Bladder microvascular endothelial cell (primary cell): ENCODE measurements at places on chromosomes 6 and 20. TPM values are rescaled to one million over a fixed set of nuclear protein-coding genes. Genes with fewer than 3 reads are reported as not detected.

Gene FILIP1
- 10.8 and 28.6 TPM in 2 replicates for total RNA-seq

Gene RUNX2
- total RNA-seq, result not detected in 2 replicates

Gene C20orf141
- total RNA-seq, result not detected in 2 replicates

Gene LY6G5C
- total RNA-seq, result 1.8 and 2.1 TPM in 2 replicates

Gene EDN1
- total RNA-seq, result 199 and 486 TPM in 2 replicates

Gene GJA10
- not detected in 2 replicates for total RNA-seq

Gene C20orf96
- total RNA-seq, result 3.6 and 4.2 TPM in 2 replicates
